ELF-1 (cell line): ENCODE measurements at places on chromosomes 13 and 19.

DNA sequence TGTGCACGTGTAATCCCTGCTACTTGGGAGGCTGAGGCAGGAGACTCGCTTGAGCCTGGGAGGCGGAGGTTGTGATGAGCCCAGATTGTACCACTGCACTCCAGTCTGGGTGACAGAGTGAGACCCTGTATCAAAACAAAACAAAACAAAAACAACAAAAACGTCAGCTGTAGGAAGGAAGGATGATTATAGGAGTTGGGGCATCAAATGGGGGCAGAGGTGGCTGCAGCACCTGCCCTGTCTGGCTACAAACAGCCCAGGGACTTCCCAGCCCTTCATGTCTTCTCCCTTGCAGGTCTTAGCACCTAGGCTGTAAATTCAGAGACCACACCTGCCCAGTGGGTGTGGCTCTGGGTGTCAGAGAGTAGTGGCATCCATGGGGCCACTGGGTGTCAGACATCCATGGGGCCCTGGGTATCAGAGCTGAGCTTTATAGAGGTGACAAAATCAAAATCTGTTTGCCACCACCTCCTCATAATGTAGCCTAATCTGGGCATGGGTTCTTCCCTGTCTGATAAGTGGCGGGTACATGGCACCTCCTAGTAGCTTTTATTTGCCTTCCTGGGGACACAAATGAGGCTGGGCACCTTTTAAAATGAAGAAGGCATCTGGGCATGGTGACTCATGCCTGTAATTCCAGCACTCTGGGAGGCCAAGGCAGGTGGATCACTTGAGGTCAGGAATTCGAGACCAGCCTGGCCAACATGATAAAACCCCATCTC lies 4.7 kb upstream of the B3GNT3 start:
- DNase-seq, result no peak

DNA sequence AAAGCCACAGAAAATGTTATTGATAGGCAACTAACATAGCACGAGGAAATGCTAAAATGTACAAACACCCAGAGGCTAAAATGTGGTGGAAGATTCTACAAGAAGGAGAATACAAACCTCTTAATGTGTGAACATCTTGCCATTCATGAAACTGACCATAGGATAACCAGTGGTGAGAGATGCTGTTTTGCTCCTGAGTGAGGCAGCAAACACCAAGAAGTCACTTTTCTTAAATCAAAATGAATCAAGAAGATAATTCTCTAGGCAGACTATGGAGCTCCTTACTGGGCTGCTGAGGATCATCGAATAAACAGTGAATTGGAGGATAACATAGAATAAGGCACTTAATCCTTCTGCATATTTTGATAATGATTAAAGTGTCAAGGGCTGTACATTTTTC lies 375.4 kb upstream of the SLITRK6 start:
- DNase-seq, result no peak

DNA sequence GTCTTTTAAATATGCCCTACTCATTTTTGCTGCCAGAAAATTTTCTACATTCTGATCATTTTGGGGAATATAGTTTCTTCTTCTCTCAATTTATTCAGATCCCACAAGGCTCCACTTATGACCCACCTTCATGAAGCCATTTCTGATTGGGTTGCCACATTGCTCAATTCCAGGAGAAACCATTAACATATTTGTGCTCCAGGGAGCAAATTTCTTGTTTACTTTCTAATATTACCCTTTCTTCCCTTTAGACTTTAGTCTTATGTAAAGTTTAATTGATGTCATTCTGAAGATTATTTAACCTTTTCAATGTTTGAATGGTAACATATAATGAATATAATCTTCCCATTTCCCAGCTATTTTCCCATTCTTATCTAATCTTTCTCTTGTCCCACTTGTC lies 331.8 kb downstream of the ITGBL1 start:
- no peak for DNase-seq

DNA sequence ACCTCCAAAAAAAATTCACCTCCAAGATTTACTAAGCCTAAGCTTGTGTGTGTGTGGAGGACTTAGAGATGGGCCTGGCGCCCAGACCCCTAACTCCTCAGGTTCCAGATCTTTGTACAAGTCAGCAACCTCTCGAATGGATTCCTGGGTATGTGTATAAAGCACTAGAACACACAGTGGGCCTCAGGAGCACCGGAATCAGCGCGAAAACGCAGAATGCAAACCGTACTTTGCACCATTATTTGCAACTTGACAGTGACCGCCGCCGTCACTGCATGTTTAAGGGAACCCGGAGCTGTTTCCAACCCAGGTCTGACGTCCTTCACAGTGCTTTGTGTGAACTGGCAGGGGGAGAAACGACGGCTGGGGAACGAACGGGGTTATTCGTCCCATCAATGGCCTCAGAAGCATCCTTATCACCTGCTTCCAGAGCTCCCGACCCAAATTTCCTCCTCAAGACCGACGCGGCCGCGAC lies 688 bp downstream of the ZNF606 start:
- no peak for DNase-seq

GRCh38 chr13:111215081-111216047 lies 100.3 kb downstream of the ARHGEF7 start:
- no peak for DNase-seq

- DNase-seq, result peak; percentile 15
Observed at GRCh38 chr13:44758630-44759383, 182.7 kb upstream of the TSC22D1 start.

DNA sequence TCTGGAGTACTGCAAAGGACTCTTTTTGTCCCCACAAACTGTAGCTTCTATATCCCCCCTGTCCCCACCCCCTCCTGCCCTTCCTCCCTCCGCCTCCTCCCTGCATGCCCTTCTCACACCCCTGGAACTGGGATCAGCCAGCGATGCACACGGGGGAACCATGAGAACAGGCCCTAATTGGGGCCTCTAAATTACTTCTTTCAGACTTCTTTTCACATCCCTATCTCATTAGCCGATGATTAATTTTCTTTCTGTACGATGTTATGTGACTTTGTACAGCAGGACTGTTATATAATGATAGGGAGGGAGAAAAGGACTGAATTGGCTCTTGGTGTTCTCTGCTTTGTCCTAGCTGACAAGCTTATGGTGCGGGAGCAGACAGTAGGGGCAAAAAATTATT lies 347.5 kb downstream of the DNAJC15 start:
- no peak for DNase-seq

GRCh38 chr13:37701306-37701705 lies 102.7 kb upstream of the POSTN start:
- no peak for DNase-seq

DNA sequence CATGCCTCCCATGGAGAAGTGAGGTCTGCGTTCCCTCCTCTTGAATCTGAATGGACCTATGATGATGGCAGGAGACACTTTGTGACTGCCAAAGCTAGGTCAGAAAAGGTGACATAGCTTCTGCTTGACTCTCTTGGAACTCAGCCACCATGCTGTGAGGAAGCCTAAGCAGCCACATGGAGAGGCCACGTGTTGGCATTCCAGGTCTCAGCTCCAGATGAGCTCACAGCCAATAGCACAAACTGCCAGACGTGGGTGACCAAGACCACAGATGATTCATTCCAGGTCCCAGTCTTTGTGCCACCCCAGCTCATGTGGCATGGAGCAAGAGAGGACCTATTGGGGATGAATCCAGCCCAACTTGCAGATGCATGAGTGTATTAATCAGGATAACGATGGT lies 8.7 kb upstream of the GGACT start:
- no peak for DNase-seq

- DNase-seq, result no peak
Observed at GRCh38 chr13:19591864-19592263, 30.5 kb upstream of the TPTE2 start.
